A549 treated with RU486 at 1 μM for 4 hours (cell line): ENCODE measurements at places on chromosomes 1 and 21. TPM values are rescaled to one million over a fixed set of nuclear protein-coding genes. Genes with fewer than 3 reads are reported as not detected.

MAB21L3 gene
- not detected in 5 replicates for total RNA-seq

PLA2G2F gene
- not detected in 5 replicates for total RNA-seq

BNIPL gene
- total RNA-seq = 0.06 to 0.20 TPM (median 0.13 TPM) in 4 of 5 replicates, not detected in the other

DOCK7 gene
- total RNA-seq = 11.5 to 72.8 TPM (median 13.8 TPM) in 5 replicates

KCNH1 gene
- total RNA-seq = 1.6 to 3.4 TPM (median 2.8 TPM) in 5 replicates

INAVA gene
- total RNA-seq = 29.7 to 46.4 TPM (median 37.9 TPM) in 5 replicates

APOBEC4 gene
- total RNA-seq = not detected in 5 replicates

MYOC gene
- total RNA-seq = not detected in 5 replicates

OR2L8 gene
- not detected in 5 replicates for total RNA-seq

SPATC1L gene
- 0.06 TPM in 1 of 5 replicates, not detected in the others for total RNA-seq

SLC6A17 gene
- 4.3 to 5.9 TPM (median 5.1 TPM) in 5 replicates for total RNA-seq

NCMAP gene
- 0.05 to 0.07 TPM (median 0.06 TPM) in 3 of 5 replicates, not detected in the others for total RNA-seq

C1orf87 gene
- total RNA-seq = not detected in 5 replicates

BEST4 gene
- 0.16 to 0.37 TPM (median 0.29 TPM) in 5 replicates for total RNA-seq

SOX13 gene
- 14.6 to 20.9 TPM (median 19.4 TPM) in 5 replicates for total RNA-seq
